ENCODE measurements at places on chromosomes 4 and X.

DNA sequence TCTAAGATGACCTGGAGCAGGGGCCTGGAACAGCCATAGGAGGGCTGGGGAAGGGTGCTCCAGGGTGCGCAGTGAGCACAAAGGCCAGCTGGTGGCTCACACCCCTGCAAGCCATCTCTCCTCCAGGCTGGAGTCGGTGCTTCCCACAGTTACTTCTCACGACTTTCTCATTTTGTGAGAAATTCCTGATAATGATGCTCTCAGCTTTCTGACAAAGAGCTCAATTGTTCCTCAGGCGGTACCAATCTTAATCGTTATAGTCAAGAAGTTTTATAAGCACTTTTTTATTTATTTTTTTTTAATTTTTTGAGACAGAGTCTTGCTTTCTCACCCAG, 11.7 kb upstream of the WFS1 start:
- no peak for DNase-seq

- DNase-seq: no peak
Observed at GRCh38 chr4:73309211-73309610, 50.6 kb upstream of the ANKRD17 start.

DNA sequence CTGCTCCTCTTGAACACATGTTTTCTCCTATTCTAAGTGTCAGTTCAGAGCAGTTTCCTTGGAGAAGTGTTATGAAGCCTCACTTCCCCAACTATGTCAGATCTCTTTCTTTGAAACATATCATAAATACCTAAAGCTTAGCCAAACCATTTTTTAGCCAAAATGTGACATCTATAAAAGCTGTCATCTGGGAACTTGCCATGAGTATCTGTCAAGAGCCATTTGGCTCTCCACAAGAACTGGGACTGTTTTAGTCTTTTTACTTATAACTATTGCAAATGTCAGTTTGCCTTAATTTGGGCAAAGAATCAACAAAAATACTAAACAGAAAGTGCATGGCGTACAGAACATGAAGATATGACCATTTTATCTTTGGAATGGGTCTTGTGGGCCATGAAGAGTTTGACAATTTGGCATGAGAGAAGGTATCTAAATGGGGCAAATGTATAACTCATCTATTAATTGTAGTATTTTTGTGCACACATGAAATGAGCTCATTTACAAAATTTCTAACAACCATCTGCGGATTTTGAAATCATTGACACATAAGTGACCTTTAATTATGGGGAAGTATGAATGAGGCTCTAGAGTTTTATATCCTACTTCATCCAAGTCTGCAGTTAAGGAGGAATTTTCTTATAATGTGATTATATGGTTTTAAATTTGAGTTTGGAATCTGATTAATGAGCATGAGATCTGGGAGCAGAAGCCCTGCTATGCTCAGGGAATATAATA, 129.1 kb upstream of the PACRGL start:
- no peak for DNase-seq

DNA sequence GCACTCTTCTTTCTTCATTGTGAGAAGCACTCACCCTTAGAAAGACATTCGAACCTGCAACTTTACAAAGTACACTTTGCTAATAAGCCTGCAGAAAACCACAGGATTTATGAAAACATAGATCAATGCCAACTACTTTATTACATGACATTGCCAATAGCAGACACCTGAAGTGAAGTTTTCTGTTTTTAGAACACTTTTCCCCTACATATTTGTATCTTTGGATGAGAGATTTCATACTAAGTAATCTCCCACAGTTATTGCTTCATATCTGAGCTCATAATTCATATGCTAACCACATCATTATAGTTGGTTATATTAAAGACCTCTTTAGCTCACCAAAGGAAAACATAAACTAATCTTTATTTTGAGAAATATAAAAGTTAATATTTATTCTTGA, 276.5 kb upstream of the CTSO start:
- DNase-seq: no peak

GRCh38 chr4:165096776-165097175, 15.9 kb downstream of the TMEM192 start:
- DNase-seq: peak; percentile 11

DNA sequence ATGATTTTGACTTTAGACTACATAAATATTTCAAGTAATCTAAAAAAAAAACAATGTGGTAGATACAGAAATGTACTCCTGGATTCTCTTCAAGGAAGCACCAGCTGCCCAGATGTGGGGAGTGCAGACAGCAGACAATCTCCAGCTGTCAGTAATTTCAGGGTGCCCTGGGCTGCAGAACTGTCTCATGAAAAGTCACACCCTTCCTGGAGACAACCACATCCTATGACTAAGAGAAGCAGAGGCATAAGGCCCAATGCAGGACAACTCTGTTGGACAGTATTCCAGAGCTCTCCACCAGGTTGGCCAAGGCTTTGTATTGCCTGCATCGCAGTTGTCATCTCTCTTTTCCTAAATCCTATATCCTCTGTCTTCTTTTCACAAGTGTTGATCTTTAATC, 34.4 kb upstream of the BLTP1 start:
- DNase-seq: no peak

DNA sequence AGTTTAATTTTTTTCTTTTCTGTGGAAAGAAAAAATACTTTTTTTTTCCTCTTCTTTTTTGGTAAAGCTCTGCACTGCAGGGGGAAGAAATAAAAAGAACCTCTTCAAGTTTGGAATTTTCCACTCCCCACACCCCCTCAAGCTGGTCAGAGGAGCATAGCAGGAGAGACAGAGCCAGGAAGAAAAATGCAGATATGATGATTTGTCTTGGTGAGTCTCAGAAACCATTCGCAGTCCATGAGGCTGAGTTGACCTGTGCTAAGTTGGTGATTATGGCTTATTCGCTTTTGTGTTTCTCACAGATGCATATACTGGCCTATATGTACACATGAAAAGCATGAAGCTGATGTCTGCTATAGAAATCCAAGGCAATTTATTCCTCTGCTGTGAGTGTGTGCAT, 205.9 kb downstream of the LDB2 start:
- no peak for DNase-seq

DNA sequence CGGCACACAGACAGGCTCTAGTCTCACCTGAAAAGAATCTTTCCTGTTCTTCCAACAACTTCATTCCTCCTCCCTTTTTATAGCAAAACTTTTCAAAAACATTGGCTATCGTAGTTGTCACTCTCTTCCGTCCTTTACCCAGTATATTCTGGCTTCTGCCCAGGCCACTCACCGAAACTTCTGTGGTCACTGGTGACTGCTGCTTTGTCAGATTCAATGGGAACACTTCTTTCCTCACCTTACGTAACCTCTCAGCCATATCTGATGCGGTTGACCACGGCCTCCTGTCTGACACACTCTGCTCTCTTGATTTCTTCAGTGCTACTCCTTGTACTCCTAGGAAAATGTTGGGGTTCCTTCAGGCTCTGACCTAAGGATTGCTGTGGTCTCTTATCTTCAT, 9.2 kb upstream of the RNF150 start:
- DNase-seq: no peak

- no peak for DNase-seq
Observed at GRCh38 chrX:19886883-19887531, 393 bp downstream of the SH3KBP1 start.

GRCh38 chr4:99807666-99808065, 9.0 kb upstream of the DAPP1 start:
- DNase-seq: no peak

- DNase-seq: no peak
Observed at GRCh38 chrX:131854581-131854980, 168.5 kb upstream of the STK26 start.

- no peak for DNase-seq
Observed at GRCh38 chr4:184437565-184438265, 36.6 kb downstream of the IRF2 start.

GRCh38 chr4:25370242-25370641, 6.8 kb upstream of the ANAPC4 start:
- DNase-seq: no peak

DNA sequence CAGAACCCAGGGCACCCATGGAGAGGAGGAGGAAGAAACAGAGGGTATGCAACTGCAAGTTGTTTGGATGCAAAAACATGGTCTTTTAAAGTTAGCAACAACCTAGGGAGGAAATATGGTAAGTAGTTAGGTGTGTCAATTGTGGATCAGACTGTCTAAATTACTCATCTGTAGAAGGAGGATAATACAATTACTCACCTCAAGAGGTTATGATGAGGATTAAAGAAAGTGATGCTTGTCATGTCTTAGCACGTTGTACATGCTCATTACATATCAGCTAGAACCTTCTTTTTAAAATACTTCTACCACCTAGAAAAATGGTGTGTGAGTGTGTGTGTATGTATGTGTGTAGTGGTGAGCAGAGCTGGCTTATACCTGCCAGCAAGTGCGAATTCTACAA, 2.3 kb upstream of the C1QTNF7 start:
- DNase-seq: no peak

DNA sequence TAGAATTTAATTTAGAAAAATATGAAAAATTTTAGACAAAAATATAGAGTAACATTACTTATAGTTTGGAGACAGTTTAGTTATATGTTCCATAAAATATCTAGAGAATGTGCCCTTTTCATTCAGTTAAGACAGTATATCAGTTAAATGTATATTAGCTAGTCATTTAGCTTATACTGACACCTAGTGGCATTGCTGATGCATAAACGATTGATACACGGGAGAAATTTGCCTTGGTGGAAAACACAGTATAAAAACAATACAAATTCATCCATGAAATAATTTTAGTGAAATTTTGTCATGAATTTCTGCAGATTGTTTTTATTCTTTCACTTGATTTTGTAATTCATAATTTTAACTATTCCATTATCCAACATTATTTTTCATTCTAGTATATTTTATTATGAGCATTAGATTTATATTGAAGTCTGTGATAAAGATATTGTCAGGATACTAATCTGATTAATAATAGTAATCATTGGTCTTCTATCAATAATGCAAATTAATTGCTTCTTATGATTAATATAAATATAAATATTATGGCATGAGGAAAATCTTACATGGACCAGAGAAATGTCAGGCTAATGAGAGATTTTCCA, 219.0 kb downstream of the TLL1 start:
- peak; percentile 32 for DNase-seq

GRCh38 chrX:95065151-95065550, 1391.1 kb downstream of the FAM133A start:
- DNase-seq: no peak

- DNase-seq: no peak
Observed at GRCh38 chr4:33162122-33162521, 2442.0 kb downstream of the PCDH7 start.

DNA sequence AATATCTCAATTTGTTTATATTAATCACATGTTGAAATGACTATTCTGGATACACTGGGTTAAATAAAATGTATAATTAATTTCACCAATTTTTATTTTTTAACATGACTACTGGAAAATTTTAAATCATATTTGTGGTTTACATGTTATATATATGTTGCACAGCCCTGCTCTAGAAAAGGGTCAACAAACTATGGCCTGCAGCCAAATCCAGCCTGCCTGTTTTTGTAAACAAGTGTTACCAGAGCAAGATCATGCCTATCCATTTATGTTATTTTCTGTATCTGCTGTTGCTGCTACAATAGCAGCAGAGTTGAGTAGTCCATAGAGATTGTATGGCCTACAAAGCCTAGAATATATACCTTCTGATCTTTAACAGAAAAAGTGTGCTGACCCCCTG, 1.2 kb downstream of the TCEANC start:
- no peak for DNase-seq

GRCh38 chr4:70337886-70338420, 3.2 kb downstream of the CABS1 start:
- DNase-seq: no peak

DNA sequence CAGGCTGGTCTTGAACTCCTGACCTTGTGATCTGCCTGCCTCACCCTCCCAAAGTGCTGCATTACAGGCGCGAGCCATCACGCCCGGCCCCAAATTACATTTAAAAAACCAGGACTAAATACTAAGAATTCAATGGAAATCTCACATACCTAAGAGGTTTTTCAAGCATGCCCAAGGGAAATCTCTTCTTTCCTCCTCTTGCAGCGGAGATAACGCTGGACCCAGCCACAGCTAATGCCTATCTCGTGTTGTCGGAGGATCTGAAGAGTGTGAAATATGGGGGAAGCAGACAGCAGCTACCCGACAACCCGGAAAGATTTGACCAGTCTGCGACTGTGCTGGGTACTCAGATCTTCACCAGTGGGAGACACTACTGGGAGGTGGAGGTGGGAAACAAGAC, 7.4 kb downstream of the TRIML1 start:
- no peak for DNase-seq

- DNase-seq: no peak
Observed at GRCh38 chr4:170139764-170140163, 50.0 kb upstream of the AADAT start.

DNA sequence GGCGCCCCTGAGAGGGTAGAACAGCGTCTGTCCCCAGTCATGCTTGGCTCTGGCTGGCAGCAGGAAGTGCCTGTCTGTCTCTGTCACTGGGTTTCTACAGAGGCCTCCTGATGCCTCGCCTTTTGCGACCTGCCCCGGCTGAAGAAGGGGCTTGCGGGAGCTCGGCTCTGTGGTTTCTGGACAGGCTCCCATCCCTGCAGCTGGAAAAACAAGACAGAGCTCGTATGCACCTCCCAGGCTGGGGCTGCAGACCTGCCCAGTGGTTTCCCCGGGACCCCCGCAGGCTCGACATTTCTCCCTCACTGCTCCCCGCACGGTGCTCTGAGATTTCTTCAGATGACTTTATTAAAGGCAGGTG, 57.0 kb upstream of the SORCS2 start:
- DNase-seq: no peak

- DNase-seq: no peak
Observed at GRCh38 chrX:100587861-100588260, 3.1 kb downstream of the TNMD start.

- no peak for DNase-seq
Observed at GRCh38 chrX:16619024-16619423, 30.9 kb upstream of the S100G start.

GRCh38 chr4:156970501-156971164, 966 bp downstream of the PDGFC start:
- peak; percentile 26 for DNase-seq

- no peak for DNase-seq
Observed at GRCh38 chr4:20062054-20062453, 189.7 kb upstream of the SLIT2 start.

GRCh38 chr4:38503689-38504395, 160.2 kb upstream of the KLF3 start:
- no peak for DNase-seq

GRCh38 chr4:44756559-44756958, 30.2 kb upstream of the GNPDA2 start:
- DNase-seq: no peak

- no peak for DNase-seq
Observed at GRCh38 chr4:20319825-20320612, 68.3 kb downstream of the SLIT2 start.

- no peak for DNase-seq
Observed at GRCh38 chrX:40773809-40774208, 38.5 kb upstream of the MED14 start.

DNA sequence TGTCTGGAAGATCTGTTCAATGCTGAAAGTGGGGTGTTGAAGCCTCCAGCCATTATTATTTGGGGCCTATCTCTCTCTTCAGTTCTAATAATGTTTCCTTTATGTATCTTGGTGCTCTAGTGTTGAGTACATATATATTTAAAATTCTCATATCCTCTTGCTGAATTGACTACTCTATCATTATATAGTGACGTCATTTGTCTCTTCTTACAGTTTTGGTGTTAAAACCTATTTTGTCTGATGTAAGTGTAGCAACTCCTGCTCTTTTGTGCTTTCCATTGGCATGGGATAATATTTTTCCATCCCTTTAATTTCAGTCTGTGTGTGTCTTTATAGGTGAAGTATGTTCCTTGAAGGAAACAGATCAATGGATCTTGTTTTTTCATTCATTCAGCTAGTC, 446.0 kb downstream of the FAM47A start:
- no peak for DNase-seq

- DNase-seq: no peak
Observed at GRCh38 chr4:107743532-107743931, 23.5 kb upstream of the PAPSS1 start.
